ENCODE measurements at places on chromosomes 2 and 18.
A peak's percentile ranks its signal among the peaks of the same experiment; 100 is the strongest.

GRCh38 chr2:386406-387103 is 98.7 kb upstream of the ALKAL2 start:
- no peak for DNase-seq

GRCh38 chr2:134683561-134684112 is 35.2 kb downstream of the TMEM163 start:
- DNase-seq: no peak

- no peak for DNase-seq
Observed at GRCh38 chr2:53445383-53446070, 322.1 kb upstream of the CHAC2 start.

- no peak for DNase-seq
Observed at GRCh38 chr2:12928197-12928774, 211.6 kb downstream of the TRIB2 start.

GRCh38 chr2:217993817-217994463 is 8.9 kb downstream of the TNS1 start:
- DNase-seq: peak; percentile 48

DNA sequence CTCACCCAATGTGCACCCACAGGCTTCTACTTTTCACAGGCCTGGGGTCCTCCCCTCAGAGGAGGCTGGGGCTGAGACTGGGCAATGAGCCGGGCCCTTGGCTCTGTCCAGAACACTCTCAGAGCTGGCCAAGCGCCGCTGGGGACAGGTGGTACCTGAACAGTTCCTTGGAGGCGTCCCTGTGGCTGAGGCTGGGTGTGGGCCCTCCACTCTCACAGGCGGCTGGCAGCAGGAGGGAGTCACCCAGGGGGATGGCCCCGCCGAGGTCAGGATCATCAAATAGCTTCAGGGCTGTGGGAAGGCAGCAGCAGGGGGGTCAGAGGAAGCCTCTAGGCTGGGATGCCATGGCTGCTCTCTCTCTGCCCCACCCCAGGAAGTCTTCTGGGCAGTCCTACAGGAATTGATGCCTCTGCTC is 27.1 kb downstream of the HS1BP3 start:
- DNase-seq: no peak

- no peak for DNase-seq
Observed at GRCh38 chr2:132372276-132372675, 44.3 kb upstream of the GPR39 start.

DNA sequence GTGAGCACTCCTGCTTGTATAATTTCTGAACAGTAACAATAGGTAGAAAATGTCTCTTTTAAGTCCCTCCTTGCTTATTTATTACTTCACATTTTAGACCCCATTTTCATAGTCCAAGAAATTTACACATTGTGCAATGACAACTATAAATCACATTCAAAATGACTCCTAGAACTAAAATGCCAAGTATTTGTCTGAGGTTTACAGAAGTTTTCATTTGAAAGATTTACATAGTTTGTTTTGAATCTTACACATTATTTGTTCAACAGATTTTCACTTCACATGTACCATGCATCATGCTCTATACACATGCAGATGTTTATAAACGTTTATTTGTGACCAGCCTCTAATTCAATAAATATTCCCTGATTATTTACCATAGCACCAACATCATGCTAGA is 15.7 kb upstream of the TRIB2 start:
- no peak for DNase-seq

- no peak for DNase-seq
Observed at GRCh38 chr2:40348665-40349064, 103.2 kb downstream of the SLC8A1 start.

DNA sequence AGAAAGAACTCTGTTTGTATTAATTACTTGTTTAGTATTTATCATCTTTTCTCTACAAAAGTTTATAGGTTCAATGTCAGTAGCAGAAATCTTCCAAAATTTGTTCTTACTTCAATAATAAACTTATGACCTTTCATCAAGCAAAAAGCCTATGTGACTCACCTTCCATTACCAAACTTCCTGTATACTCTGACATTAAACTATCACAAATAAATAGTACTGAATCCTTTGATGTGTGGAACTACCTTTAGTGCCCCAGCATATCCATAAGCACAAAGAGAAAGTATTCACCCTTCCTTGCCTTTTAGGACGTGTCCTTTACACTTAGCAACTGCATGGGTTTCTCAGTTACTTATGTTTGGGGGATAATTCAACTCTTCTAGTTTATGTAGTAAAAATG is 166.0 kb downstream of the EHBP1 start:
- DNase-seq: no peak

DNA sequence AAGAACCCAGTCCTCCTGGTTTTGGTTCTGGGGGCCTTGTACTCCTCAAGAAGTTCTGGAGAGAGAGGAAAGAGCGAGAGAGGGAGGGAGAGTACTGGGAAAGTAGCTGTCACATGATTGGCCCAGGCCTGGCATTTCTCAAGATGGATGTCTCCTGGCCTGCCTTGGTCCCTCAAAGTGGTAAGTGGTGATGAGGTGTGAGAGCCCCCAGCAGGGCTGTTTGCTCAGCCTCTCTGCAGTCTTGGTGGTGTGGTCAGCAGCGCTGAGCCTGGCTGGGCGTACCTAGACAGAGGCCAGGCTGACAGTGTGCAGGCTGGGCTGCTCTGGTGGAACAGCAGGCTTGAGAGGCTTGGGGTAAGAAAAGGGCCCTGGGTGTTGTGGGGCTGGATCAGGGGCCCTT is 2.5 kb downstream of the SPEG start:
- DNase-seq: no peak

DNA sequence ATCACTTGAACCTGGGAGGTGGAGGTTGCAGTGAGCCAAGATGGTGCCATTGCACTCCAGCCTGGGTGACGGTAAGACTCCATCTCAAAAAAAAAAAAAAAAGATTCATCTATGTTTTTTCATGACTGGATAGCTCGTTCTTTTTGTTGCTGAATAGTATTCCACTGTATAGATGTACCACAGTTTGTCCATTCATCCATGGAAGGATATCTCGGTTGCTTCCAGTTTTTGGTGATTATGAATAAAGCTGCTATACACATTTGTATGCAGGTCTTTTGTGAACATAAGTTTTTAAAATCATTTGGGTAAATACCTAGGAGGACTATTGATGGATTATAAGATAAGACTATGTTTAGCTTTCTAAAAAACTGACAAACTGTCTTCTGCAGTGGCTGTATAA is 90.8 kb downstream of the ACOXL start:
- DNase-seq: no peak

DNA sequence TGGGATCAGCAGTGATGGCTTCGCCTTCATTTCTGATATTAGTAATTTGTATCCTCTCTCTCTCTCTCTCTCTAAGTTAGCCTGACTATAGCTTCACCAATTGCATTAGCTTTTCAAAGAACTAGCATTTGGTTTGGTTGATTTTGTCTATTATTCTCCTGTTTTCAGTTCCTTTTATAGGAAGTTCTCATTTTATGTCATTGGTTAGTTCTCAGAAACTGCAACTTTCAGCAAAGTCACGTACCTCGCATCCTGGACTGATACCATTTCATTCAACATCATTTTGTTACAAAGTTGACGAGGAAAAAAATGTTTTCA is 450.8 kb downstream of the EIPR1 start:
- DNase-seq: no peak

DNA sequence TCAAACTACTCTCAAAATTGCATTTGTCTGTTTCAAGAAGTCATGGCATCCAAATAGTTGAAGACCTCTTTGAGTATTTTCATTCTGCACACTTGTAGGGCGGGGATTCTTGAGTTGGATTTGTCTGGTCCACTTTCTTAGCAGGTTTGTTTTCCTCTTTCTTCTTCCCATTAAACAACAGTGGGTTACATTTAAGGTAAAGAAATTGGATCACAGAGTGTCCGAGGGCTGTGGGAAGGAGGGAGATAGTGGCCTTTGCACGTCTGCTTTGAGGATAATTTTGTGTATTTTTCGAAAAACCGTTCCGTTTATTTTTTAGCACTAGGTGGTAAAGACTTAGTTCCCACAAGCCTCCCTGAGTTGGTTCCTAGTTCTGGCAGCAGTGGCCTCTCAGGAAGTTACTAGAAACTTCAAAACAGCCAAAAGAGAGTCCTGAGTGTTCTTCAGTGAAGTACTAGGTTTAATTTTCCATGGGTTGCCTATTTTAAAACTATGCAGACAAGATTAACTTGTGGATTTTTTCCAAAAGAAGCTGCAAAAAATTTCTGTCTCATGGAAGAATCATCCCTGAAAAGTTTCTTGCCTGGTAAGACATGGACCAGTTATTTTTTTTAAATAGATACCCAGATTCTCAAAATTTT is 107.9 kb downstream of the CDC42EP3 start:
- DNase-seq: no peak

GRCh38 chr2:128370468-128371247 is 52.0 kb upstream of the HS6ST1 start:
- DNase-seq: no peak

GRCh38 chr2:26327291-26328272 is 18.4 kb upstream of the SELENOI start:
- no peak for DNase-seq

GRCh38 chr2:1849450-1849849 is 105.1 kb upstream of the PXDN start:
- no peak for DNase-seq

- DNase-seq: no peak
Observed at GRCh38 chr18:8980918-8981317, 121.6 kb upstream of the NDUFV2 start.

- DNase-seq: no peak
Observed at GRCh38 chr2:54931473-54931872, 118.8 kb downstream of the RTN4 start.

GRCh38 chr2:230900336-230900995 is 24.6 kb downstream of the GPR55 start:
- DNase-seq: no peak

DNA sequence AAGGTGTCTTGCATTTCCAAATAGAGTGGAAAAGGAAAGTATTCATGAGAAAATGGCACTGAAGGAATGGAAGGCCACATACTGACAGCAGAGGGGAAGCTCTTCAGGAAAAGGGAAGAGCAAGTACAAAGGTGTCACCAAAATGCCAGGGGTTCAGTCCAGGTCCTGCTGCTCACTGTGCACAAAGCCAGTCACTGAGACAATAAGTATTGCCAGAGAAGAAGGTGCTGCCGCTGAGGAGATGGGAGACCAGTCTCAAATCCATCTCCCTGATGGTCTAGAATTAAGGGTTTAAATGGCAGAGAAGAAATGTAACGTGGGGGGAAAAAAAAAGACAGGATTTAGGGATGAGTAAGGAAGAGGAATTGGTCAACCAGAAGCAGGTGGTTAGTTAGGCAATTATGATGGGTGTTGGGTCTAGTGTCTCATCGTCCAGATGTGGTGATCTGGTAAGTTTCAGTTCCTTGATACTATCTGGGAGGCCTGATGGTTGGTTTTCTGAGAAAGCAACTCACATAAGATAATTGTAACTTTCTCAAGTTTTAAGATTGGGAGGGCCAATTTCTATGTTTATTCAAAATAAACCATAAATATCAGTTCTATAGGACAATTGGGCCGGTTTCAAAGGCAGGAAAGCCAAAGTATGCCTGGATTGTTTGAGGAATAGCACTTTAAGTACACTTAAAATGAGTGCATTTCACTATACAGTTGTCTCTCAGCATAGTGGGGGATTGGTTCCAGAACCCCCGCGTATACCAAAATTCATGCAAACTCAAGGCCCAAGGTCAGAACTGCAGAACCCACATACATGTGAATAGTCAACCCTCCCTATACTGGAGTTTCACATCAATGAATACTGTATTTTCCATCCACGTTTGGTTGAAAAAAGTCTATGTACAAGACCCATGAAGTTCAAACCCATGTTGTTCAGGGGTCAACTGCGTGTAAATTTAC is 109.1 kb upstream of the DNAJC10 start:
- DNase-seq: no peak

- DNase-seq: no peak
Observed at GRCh38 chr2:199524689-199525574, 67.2 kb upstream of the SATB2 start.

DNA sequence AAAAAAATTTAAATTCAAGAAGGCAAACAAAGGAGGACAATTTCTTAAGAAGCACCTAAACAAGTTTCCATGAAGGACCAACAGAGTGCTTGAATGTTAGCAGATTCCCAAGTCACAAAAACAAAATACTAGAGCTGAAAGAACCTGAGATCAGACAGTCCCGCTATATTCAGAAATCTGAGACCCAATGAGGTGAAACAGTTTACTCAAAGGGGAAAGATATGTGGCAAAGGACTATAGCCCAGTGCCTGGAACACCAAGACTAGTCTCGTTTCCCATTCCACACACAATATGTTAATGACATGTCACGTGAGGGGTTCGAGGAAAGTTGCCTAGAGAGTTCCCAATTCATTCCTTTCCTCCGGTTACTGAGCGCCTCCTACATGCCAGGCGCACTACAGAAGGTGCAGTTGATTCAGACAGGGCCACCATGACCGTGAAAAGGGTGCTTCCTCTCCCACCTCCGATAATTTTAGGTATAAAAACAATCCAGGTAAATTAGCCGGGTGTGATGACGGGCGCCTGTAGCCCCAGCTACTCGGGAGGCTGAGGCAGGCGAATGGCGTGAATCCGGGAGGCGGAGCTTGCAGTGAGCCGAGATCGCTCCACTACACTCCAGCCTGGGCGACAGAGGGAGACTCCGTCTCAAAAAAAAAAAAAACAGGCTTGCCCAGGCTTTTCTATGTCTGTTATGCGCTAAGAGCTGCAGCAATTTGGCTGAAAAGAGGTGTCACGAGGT is 617 bp downstream of the SRBD1 start:
- DNase-seq: no peak

DNA sequence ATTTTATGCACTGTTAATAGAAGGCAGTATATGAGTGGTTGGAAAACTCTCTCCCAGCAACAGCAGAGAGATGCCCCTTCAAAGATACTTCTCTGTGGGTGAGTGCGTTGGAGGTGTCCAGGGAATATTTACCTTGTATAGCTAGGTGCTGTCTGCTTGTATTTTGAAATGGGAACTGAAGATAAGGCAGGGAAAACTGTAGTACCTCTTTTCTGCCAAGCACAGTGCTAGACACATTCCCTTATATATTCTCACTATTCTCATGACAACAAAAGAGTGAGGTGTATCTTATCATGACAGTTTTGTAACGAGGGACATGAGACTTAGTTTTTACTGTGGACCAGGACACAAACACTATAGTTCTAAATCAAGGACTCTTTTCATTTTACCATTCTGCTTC is 2.1 kb downstream of the TTC39C start:
- no peak for DNase-seq

DNA sequence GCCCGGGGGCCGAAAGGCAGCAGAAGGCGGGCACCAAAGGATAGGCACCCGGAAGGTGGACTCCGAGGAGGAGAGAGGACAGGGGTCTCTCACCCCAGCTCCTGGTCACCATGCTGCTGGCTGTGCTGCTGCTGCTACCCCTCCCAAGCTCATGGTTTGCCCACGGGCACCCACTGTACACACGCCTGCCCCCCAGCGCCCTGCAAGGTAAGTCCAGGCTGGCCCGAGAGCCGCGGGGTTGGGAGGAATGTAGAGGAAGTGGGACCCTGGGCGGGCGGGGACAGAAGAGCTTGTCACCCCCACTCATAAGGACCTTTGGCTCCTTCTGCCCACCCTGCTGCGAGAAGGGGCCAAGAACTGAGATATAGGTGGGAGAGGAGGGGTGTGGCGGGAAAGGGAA is 301 bp downstream of the PRSS56 start:
- DNase-seq: no peak

All from GM18507 (cell line).